CD4-positive, alpha-beta T cell treated with Interleukin-17A for 1 hour (primary cell): ENCODE measurements at places on chromosomes 5 and 9.

- DNase-seq = no peak
Measured at GRCh38 chr9:113609562-113610318, 146.2 kb downstream of the RGS3 start.

DNA sequence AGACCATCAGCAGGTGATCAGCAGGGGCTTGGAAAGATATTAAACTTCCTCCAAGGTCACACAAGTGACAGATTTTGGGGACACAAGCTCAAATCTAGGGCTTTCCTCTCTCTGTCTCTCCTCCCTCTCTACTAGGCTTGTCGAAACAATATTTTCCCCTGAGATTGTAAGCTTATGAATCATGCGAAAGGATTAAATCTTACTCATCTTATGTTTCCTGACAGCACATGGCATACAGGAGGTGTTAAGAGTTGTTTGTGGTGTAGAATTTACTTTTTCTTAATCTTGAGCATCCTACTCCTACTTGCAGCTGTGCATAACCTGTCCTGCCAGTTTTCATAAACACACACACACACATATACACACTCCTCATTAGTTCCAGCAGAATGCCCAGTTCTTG lies 186.3 kb downstream of the MARCHF11 start:
- no peak for DNase-seq

DNA sequence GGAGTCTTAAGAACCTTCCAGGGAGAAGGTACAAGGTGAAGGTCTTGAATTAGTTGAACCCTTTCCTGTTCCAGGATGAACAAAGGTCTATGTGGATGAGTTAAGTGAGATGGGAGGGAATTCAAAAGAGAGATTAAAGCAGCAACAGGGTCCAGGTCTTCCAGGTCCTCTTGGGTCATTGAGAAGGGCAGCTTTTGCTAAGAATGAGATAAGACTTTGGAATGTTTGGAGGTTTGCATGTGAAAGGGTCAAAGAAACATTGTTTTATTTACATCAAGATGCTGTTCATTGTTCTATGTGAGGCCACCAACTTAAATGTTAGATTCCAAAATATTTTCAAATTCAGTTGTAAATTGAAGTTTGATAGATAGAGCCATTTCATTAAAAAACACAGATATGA lies 463.9 kb downstream of the ANXA1 start:
- no peak for DNase-seq

GRCh38 chr5:33072296-33072695 lies 361.2 kb downstream of the NPR3 start:
- DNase-seq = no peak

GRCh38 chr9:18542837-18543405 lies 69.0 kb downstream of the ADAMTSL1 start:
- DNase-seq = no peak

GRCh38 chr5:171931163-171931562 lies 75.3 kb downstream of the FBXW11 start:
- DNase-seq = no peak

GRCh38 chr9:14992081-14992480 lies 81.9 kb upstream of the FREM1 start:
- DNase-seq = peak; percentile 65

DNA sequence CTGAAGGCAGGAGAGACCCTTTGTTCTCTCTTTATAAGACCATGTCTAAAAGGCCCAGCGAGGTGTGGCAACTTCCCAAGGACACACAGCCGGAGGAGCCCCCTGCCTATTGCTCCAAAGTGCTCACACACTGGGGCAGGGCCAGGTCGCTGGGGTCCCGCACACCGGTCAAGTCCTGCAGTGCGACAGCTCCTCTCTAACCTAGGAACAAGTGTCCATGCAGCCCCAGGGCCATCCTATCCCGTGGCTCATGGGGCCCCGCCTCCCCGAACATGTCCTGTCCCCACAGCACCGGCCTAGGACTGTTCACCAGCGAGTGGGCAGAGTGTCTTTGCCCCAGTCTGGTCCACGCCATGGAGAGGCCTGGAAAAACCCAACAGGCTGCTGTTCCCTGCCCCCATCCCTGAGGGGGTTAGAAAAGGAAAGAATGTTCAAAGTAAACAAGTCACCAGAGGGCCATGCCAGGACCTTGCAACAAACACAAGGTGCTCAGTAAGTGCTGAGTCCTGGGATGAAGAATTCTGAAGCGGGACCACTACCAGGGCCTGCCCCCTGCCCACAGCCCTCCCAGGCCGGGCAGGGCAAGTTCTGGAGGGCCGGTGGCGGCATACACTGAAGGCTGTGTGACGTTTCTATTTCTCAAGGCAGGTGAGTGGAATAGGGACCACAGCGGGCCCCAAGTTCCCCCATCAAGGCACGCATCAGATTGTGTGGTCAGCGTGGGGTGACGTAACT lies 938 bp downstream of the NINJ1 start:
- DNase-seq = peak; percentile 78

DNA sequence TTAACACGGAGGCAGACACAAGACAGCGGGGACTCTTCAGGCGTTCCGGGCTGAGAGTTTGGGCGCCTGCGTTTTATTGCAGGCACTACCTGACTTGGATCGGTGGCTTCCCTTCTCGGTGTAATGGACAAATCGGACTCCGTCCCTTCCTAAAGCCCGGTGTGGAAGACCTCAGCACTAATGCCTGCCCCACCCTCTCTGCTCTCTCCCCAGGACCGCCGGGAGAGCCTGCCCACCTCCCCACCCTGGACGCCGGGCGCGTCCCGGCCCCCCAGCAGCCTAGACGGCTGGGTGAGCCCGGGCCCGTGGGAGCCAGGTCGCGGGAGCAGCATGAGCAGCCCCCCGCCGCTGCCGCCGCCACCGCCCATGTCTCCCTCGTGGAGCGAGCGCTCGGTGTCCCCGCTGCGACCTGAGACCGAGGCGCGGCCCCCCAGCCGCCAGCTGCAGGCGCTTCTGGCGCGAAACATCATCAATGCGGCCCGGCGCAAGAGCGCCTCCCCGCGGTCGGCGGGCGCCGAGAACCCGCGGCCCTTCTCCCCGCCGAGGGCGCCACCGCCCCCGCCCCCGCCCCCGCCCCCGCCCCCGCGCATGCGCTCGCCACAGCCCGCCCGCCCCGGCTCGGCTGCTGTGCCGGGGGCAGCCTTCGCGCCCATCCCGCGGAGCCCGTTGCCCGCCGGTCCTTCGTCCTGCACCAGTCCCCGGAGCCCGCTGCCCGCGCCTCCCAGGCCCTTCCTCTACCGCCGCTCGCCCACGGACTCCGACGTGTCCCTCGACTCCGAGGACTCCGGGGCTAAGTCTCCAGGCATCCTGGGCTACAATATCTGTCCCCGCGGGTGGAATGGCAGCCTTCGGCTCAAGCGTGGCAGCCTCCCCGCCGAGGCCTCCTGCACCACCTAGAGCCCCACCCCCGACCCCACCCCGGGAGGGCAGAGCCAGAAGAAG lies 4.6 kb upstream of the MYOZ3 start:
- peak; percentile 85 for DNase-seq

- no peak for DNase-seq
Measured at GRCh38 chr9:113012492-113012891, 500 bp upstream of the ZNF883 start.

DNA sequence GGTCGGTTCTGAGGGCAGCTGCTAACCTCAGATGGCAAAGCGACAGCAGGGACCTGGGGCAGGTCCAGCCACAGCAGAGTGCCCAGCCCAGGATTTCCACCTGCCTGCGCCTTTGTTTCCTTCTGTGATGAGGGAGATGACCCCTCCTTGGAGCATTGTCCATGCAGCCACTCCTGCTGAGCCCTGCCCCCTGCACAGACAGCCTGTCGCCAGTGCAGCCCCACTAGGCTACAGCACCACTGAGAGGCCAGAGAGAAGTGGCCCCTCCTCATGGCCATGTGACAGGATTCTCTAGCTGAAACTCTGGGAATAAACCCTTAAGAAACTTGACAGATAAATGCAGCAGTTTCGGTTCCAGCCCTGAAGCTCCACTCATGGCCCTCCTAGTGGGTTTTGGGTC lies 10.5 kb upstream of the MRNIP start:
- no peak for DNase-seq

DNA sequence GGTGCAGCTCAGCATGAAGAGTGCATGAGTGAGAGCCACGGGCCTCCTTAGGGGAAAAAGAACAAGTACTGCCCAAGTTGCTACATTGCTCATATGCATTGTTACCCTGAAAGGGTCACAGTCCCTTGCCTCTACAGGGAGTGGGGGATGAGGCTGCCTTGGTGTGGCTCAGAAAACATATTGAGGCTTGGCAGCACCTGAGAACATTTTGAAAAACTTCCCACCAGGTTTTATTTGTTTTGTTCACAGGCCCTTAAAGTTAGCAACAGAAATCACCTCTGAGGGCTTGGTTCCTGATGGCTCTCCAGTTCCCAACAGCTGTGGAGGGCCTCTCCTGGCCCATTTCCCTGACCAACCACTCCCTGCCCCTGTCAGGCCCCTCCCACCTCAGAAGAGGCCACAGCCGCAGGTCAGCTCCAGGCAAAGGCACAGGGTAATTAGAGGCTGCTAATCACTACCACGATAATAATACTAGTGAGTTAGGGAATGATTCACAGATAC lies 90.7 kb upstream of the ADRA1B start:
- DNase-seq = no peak

DNA sequence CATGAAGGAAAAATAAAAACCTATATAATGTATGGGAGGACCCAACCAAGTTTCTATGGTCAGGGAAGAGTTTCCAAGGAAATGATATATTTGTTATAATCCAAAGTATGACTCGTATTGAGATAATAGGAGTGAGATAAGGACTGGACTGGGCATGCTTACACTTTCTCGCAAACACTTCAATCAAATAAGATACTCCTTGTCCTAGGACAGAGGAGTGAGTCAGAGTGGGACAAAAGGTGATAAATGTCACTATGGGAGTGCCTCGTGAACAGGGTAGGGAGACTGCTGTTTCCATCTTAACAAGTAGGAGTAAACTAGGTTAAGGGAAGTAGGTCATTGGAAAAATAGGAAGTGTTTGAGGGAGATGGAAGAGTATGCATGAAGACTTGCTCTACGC lies 47.2 kb downstream of the MACIR start:
- no peak for DNase-seq

DNA sequence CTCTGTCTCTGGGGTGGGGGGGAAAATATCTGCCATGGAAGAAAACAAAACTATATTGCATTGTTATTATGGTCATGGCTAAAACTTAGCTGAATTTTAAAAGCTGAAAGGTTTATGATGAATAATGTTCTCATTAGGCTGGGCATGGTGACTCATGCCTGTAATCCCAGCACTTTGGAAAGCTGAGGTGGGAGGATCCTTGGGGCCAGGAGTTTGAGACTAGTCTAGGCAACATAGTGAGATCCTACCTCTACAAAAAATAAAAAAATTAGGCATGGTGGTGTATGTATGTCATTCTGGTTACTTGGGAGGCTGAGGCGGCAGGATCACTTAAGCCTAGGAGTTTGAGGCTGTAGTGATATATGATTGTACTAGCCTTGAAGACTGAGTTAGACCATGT lies 44.5 kb downstream of the IPO11 start:
- no peak for DNase-seq

DNA sequence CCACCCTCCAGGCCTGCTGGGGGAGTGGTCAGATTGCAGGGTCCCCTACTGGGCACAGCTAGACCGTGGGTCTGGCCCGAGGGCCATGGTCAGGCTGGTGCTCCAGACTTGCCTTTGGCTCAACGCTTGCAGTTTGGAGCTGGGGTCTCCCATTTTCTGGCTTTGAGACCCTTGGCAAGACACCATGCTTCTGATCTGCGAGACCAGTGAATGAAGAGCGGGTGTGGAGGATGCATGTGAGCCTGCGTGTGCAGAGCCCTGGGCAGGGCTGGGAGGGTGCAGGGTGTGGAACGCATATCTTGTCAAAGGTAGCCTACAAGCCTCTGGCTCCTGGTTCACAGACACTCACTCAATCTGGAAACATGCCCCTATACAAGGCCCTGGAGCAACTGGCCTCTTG lies 6.1 kb upstream of the MRNIP start:
- DNase-seq = no peak

- no peak for DNase-seq
Measured at GRCh38 chr5:82374637-82375036, 96.5 kb upstream of the RPS23 start.

DNA sequence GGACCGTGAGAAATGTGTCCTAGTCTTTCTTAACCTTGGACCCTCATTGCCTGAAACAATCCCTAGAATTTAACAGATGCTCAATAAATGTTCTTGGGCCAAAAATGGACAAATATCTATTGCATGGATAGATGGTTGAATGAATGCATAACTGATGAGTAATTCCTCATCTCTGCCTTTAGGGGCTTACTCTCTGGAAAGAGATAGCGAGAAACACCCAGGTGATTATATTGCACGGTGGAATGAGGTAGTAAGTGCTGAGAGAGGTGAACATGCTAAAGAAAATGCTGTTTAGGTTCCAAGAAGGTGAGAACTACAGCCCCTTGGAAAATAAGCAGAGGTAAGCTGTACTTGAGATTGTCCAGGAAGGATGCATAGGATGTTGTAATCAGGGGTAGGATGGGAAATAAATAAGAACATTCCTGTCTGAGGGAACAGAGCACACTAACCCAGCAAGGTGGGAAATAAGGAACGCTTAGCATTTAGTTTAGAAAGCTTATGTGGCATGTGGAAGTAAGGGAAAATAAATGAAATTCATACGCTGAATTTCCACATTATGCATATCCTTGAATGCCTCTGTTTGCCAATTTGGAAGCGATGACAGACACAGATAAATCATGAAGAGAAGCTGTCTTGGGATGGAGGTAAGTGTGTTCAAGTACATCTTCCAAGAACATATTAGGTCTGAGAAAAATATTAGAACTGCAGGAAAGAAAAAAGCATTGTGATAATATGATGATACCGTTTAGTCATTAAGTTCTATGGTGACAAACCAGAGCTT lies 426.6 kb downstream of the ARHGEF28 start:
- DNase-seq = no peak
